CD4-positive, alpha-beta T cell treated with Interleukin-2 at 100 ng/mL for 4 hours (primary cell): ENCODE measurements at places on chromosomes 12 and 14.
A peak's percentile ranks its signal among the peaks of the same experiment; 100 is the strongest.

GRCh38 chr14:92944976-92945375, 22.0 kb downstream of the CHGA start:
- no peak for DNase-seq

- DNase-seq, result no peak
These were observed 59.9 kb downstream of the SLC6A12 start for GRCh38 chr12:154058-154457.

GRCh38 chr14:81849714-81850113, 316.1 kb upstream of the SEL1L start:
- DNase-seq, result no peak

GRCh38 chr14:27148143-27148542, 550.3 kb upstream of the NOVA1 start:
- no peak for DNase-seq

GRCh38 chr12:10554756-10555481, 49.2 kb downstream of the EIF2S3B start:
- DNase-seq, result peak; percentile 52

DNA sequence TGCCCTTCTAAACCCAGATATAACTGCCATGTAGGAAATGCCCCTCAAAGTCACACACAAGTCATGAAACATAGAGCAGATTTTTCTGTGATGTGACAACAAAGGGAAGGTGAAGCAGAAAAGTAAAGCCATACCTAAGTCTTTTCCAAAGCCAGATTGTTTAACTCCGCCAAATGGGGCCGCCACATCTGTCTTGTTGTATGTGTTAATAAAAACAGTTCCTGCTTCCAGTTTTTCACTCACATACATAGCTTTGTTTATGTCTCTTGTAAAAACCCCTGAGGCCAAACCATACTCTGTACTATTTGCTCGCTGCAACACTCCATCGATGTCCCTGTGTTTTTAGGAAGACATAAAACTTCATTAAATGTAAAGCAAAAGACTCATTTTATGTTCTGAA, 40.3 kb downstream of the NOPCHAP1 start:
- DNase-seq, result no peak

- no peak for DNase-seq
These were observed 499 bp downstream of the MIPOL1 start for GRCh38 chr14:37198273-37198598.

GRCh38 chr12:57864442-57865083, 18.0 kb upstream of the CTDSP2 start:
- DNase-seq, result no peak

GRCh38 chr12:123139926-123140675, 10.8 kb downstream of the PITPNM2 start:
- DNase-seq, result no peak

- peak; percentile 58 for DNase-seq
These were observed 1004.2 kb downstream of the TMEM121 start for GRCh38 chr14:106530423-106531107.

GRCh38 chr12:109150124-109150640, 33.8 kb downstream of the ACACB start:
- no peak for DNase-seq

GRCh38 chr12:50620109-50620977, 115.6 kb downstream of the DIP2B start:
- DNase-seq, result no peak

DNA sequence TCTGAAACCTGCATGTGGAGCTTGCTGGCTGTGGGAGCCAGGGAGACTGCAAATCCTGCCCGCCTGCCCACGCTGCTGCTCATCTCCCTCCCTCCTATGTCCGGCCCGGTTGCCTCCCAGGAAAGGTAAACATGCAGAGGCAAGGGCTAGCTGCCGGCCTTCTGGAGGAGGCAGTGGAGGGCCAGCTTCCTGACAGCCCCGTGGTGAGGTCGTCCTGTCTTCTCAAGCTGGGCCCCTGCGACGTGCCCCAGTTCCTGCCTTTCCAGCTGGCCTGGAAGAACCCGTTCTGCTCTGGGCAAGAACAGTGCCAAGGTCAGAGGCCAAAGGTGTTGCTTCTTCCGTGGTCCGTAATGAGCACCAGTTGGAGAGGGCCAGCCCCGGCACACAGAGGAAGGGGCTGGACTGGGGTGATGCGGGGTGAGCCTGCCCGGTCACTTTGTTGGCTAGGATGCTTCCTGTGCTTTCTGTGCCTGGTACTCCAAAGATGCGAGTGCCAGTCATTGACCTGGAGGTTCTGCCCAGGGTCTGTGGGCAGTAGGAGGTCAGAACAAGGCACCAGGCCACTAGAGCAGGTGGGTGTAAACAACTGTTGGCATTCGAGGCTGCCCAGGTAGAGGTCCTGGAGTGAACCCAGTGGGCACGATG, 25.3 kb downstream of the TPCN1 start:
- DNase-seq, result no peak

- no peak for DNase-seq
These were observed 21.6 kb upstream of the HNF1A start for GRCh38 chr12:120956579-120957300.

- no peak for DNase-seq
These were observed 223.7 kb upstream of the TMEM132C start for GRCh38 chr12:128043317-128043716.

- DNase-seq, result peak; percentile 89
These were observed 7.5 kb upstream of the ASPG start for GRCh38 chr14:104078031-104078455.

DNA sequence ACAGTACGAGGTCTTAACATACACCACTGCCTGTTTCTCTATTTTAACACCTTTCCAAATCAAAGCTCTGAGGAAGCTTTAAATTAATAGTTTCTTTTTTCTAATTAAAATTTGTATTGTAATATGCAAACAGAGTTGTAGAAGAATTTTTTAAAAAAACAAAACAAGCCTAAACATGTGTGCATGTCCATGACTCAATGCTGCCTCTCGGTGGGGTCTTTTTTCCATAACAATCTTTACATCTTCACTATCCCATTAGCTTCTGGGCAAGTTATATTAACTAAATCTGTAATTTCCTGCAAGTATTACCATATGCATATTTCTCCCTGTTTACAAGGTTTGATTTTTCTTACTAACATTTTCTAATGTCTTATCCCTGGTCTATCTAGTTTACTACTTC, 143.9 kb upstream of the NAV3 start:
- DNase-seq, result no peak

GRCh38 chr14:105844810-105845724, 318.7 kb downstream of the TMEM121 start:
- DNase-seq, result no peak

DNA sequence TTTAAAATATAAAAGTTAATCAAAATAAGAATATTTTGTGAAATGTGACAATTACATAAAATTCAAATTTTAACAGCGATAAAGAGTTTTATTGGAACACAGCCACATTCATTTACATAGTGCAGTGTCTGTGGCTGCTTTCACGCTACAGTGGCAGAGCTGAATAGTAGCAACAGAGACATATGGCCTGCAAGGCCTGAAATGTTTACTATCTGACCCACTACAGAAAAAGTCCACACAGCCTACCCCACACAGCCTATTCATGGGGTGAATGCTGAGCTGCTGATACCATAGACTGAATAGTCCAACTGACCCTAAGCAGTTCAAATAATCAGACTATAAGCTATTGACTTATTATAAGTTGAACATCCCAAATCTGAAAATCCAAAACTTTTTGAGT, 13.2 kb downstream of the GNS start:
- DNase-seq, result no peak

- no peak for DNase-seq
These were observed 86.5 kb downstream of the FOXA1 start for GRCh38 chr14:37508503-37508902.

- DNase-seq, result no peak
These were observed 43.9 kb downstream of the IL31 start for GRCh38 chr12:122130150-122130549.

- DNase-seq, result no peak
These were observed 92.5 kb upstream of the MYL2 start for GRCh38 chr12:111012918-111013317.

- DNase-seq, result no peak
These were observed 451.8 kb upstream of the TBX3 start for GRCh38 chr12:115135800-115136211.

DNA sequence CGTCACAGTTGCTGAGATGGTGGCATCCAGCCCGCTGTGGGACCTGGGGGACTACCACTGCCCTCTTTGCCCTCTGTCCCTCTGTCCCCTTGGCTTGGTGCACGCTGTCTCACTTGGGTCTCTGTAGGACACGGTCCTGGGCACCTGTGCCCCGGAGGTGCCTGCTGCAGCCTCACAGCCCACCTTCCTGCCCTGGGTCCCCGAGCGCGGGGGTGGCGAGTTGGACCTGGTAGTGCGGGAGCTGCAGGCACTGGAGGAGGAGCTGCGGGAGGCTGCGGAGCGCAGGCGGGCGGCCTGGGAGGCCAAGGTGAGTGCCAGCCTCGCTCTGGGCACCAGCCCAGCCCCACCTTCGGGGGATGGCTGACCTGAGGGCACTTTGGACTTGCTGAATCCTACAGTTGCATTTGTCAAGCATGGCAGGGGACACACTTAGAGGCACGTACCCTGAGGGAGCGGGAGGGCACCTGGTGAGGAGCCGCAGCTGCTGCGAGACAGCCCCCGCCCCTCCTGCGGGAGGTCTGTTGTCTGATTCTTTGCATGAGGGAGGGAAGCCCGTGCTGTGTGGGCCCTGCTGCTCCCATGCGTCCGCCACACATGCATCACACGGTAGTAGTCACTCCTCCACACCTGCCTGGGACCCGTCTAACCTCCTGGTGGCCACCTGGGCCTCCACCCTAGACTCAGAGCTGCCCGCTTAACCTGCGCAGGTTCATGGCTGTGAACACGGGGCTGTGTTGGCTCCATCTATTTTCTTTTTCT, 6.8 kb downstream of the TEDC1 start:
- no peak for DNase-seq

DNA sequence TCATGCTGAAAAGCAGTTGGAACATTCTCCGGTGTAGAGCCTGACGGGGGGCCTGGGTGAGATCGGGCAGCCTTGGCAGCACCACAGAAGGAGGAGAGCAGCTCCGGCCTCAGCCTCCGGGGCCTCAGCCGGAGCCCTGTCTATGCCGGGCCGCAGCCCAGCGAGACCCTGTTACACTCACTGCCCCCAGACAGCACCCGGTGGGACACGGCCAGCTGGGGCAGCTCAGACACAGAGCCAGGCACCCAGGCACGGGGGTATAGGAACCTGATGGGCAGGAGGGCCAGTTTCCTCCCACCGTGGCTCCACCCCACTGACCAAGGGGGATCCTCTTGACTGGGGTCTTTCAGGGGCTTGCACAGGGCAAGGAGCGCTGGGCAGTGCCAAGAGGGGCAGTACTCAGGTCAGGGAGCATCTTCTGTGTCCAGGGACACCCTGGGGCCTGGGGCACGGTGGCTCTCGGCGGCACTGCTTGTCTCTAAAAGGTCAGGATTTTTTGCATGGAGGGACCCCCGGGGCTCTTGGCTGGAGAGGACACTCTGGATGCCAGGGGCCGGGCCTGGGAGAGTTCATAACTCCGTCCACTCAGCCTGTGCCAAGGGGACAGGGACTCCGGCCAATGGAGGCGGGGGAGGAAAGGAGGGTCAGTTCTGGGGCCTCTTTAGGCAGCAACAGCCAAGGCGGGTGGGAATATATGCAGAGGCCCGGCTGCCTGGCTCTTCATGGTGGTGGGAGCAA, 9.4 kb downstream of the INF2 start:
- DNase-seq, result no peak

- DNase-seq, result no peak
These were observed 98.4 kb upstream of the SLC38A2 start for GRCh38 chr12:46470975-46471374.

- DNase-seq, result no peak
These were observed 20.5 kb downstream of the DAAM1 start for GRCh38 chr14:59208954-59209353.

DNA sequence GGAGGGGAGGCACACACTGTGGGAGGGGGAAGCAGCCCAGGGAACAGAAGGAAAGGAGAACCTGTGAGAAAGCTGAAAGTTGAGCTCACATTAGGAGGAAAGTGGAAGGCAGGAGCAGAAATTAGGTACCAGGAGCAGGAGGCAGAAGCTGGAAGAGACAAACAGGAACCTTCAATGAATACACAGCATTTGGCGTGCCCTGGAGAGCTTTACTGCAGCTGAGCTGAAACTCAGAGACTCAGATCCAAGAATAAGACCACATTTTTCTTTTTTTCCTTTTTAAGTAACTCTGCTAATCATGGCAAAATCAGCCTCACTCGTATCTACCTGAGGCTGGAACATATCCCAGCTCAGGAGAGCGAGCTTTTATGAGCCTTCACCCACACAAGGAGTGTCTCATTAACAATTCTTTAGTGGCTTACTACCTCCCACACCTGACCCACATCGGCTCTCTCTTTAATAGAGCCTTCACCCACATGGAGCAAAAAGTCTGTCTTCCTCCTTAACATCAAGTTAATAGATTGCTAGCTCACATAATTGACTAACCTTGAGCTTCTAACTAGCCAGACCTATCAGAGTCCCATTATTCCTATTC, 18.2 kb upstream of the CERS5 start:
- DNase-seq, result no peak

- DNase-seq, result no peak
These were observed 1266.2 kb downstream of the TMEM121 start for GRCh38 chr14:106792543-106792942.

GRCh38 chr12:124938587-124938986, 24.1 kb upstream of the UBC start:
- DNase-seq, result no peak

GRCh38 chr12:118058881-118059280, 2.1 kb downstream of the WSB2 start:
- DNase-seq, result peak; percentile 14

- no peak for DNase-seq
These were observed 27.5 kb upstream of the OR6J1 start for GRCh38 chr14:22671622-22672021.

GRCh38 chr12:81166790-81167189, 88.9 kb downstream of the ACSS3 start:
- DNase-seq, result no peak
